Activated T-helper 2 cell treated with anti-CD3 and anti-CD28 coated beads, Interferon-gamma antibody, Interleukin-2, Interleukin-4, amounts not matched to agents 10 μg/mL and 5 μg/mL and 100 μg/mL, durations not matched to agents 14 hours and 24 hours and 36 hours (primary cell): ENCODE measurements at places on chromosomes 1 and 21. TPM values are rescaled to one million over a fixed set of nuclear protein-coding genes. Genes with fewer than 3 reads are reported as not detected.

The TINAGL1 gene
- not detected in 2 replicates for total RNA-seq

The ADAMTSL4 gene
- total RNA-seq = 2.7 and 2.9 TPM in 2 replicates

The DCST2 gene
- total RNA-seq = 0.21 and 0.80 TPM in 2 replicates

The KRTAP21-2 gene
- total RNA-seq = not detected in 2 replicates

The RHBG gene
- total RNA-seq = not detected in 2 replicates

The OVAAL gene
- total RNA-seq = not detected in 2 replicates

The GBP1 gene
- 35.3 and 40.0 TPM in 2 replicates for total RNA-seq

The ZC3H12A gene
- total RNA-seq = 23.6 and 25.3 TPM in 2 replicates

The GABRD gene
- not detected in 2 replicates for total RNA-seq

The KDF1 gene
- not detected in 2 replicates for total RNA-seq

The CELA2B gene
- not detected in 2 replicates for total RNA-seq

The C1orf141 gene
- not detected in 2 replicates for total RNA-seq

The SYT11 gene
- total RNA-seq = 22.3 and 23.3 TPM in 2 replicates

The LYPD8 gene
- not detected in 2 replicates for total RNA-seq

The HTR6 gene
- total RNA-seq = not detected in 2 replicates

The MTARC1 gene
- total RNA-seq = not detected in 2 replicates

The IFNLR1 gene
- total RNA-seq = 5.8 and 6.5 TPM in 2 replicates
